ENCODE measurements at places on chromosomes 5 and 9.

DNA sequence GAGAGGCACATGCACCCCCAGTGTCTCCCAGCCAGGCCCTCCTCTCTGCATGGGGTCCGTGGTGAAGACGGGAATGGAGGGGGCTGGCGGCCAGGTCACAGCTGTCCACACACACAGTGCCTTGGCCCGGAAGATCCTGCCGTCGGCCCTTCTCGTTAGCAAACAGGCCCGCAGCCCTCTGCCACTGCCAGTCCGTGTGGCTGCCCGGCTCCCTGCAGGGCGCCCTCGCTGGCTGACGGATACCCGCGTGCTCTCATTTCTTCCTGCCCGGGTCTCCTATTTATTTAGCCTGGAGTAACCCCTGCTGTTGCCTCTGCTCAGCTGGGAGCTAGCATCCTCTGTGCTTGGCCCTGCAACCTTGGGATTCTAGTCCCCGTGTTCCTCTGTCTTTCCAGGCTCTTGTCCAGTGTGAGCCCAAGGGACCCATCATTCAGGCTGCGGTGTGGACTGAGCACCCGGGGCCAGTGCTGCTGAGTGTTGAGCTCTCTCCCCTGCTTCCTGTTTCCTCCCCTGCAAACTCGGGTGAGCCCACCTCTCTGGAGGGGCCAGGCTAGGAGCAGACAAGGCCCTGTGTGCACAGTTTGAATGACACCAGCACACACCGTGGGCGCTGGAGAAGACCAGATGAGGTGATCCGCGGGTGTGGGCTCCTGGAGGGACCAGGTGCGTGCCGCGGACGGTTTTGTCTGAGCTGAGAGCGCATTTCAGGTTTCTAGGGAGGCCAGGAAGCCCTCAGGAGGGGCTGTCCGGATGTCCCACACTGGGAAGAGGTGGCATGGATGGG is 14.6 kb upstream of the RNU6ATAC start:
- no peak for DNase-seq

DNA sequence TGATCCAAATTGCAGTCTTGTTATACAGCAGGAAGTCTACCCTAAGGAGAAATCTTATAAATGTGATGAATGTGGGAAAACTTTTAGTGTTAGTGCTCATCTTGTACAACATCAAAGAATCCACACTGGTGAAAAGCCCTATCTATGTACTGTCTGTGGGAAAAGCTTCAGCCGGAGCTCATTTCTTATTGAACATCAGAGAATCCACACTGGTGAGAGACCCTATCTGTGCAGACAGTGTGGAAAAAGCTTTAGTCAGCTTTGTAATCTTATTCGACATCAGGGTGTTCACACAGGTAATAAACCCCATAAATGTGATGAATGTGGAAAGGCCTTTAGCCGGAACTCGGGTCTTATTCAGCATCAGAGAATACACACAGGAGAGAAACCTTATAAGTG is 10.4 kb downstream of the ZNF189 start:
- no peak for DNase-seq

GRCh38 chr9:38006163-38006562 is 62.9 kb downstream of the SHB start:
- DNase-seq = no peak

DNA sequence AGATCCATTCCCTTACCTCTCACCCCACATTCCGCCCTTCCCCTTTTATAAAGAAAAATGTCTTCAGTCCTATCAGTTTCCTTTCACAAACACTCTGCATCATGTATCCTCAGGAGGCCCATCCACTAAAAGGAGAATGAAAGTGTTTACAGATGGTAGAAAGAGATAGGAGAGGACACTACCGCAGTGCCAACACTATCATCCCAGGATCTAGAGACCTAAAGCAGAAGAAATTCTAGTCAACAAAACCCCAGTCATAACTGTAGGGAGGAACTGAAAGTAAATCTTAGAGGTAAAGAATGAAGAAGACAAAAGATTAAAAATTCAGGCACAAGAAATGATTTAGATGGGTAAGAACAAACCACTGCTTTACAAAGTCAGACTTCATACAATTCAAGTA is 114.1 kb downstream of the MLLT3 start:
- no peak for DNase-seq

Data from stimulated activated CD4-positive, alpha-beta T cell treated with anti-CD3 and anti-CD28 coated beads, Interleukin-1b, Interleukin-23, amount 100 ng/mL, for 1 hour (primary cell).